Activated CD4-positive, alpha-beta T cell treated with anti-CD3 and anti-CD28 coated beads for 1 hour (primary cell): ENCODE measurements at places on chromosomes 16 and 17.

DNA sequence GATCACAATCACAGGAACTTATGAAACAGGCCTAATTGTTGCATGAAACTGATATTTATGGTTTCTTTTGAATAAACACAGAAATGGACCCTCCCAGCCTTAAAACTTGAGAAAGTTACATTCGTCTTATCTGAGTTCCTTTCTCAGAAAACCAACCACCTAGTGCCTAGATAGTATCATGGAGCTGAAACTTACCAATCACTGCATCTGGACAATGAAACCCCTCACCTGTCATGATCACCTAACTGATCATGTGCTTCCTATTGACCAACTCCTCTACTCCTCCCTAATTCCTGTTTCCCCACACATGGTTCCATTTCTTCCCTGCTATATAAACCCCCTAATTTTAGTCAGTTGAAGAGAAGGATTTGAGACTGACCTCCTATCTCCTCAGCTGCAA is 216.1 kb downstream of the SLC39A11 start:
- no peak for DNase-seq

DNA sequence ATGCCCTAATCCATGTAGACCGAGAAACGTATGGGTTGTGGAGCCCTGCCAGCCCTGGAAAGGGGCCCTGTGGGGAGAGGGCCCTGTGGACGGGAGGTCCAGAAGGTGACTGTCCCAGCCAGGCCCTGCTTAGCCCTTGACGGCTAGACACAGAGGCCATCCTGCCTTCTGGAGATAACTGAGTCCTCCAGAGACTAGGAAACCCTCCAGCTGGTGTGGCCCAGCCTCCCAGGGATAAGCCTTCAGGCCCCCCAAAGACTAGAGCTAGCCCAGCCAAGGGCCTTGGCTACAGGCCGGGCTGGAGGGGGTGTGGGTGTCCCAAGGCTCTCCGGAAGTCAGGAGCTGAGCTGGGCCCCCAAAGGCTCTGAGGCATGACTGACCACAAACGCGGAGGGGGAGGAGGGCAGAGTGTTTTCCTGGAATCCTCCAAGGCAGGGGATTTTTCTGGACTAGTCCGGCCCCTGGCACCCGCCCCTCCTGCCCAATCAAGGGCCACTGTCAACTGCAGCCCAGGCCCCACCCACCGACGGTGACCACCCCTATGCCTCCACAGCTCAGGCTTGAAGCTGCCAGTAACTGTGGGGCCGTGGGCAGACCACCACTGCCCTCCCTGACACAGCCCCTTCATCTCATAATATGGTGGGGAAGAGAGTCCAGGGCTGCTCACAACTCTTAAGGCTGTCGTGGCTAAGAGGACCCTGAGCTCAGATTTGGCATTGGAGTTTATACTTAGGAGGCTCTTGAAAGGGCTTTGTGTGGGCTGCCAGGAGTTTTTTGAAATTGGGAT is 885 bp upstream of the VASN start:
- DNase-seq = no peak

GRCh38 chr16:54616610-54617009 is 314.1 kb upstream of the IRX5 start:
- DNase-seq = no peak

DNA sequence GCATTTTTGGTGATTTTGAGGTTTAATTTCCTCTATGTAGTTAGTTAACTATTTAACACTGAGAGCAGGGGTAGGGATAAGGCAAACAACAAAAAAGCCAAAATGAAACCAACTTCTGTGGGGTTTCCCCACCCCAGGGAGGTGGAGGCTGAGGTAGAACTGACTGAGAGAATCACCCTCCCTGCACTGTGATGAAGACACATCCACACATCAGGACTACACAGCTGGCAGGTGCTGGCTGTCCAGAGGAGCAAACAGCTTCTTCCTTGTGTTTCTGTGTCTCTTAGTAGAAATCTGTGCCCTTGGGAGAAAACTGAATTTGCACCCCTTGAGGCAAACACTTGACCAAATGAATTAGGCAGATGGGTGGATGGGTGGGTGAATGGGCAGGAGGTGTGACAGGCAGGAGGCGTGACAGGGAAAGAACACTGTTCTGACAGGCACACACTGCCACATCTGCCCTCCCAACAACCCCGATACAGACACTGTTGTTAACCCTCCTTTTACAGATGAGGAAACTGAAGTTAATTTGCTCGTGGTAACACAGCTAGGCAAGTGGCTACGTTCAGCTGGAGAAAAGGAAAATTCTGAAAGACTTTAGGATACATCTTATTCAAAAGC is 62.9 kb upstream of the AMZ2 start:
- DNase-seq = no peak

- no peak for DNase-seq
These were observed 2.7 kb downstream of the HOXB2 start for GRCh38 chr17:48542114-48542656.
